Astrocyte of the hippocampus (primary cell): ENCODE measurements at places on chromosomes 5 and 9.

DNA sequence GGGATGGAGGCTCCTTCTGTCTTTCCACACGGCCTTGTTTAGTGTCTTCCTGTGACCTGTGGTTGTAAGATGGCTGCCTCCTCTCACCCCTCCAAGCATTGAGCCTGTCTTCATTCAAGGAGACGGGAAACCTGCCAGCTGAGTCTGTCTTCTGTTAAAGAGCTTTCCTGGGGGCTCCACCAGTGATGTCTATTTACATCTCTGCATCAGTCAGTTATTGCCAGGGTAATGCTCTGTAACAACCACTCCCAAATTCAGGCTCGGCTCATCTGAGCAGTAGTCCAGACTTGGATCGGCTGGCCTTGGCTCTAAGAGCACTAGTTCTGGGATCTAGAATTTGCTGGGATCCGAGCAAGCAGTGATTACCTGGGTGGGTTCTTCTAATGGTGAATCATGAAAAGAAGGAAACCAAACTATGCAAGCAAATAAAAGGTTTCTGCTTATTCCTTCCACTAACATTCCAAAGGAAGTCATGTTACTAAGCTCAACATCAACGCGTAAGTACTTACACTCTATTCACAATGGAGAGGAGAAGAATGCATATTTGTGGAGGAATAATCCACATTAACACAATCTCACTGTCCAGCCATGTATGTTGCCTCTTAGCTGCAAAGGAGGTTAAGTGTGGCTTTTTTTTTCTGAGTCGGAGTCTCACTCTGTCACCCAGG is 61.7 kb downstream of the GALNT12 start:
- DNase-seq: peak; percentile 61

DNA sequence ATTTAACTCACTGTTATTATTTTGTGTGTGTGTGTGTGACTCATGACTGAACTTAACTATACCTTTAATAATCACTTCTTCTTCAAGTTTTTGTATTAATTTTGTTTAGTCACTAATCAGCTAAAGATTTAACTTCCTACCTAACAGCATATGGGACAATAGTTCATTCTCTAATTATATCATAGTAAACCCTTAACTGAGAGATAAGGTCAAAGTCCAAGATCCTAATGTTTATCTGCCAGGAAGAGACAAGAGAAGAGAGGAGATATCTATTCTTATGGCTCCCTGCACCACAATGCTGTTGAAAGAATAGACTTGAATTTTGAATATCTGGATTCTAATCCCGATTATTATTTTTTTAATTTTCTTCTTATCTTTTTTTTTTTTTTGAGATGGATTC is 28.1 kb downstream of the FREM1 start:
- DNase-seq: no peak

- DNase-seq: no peak
These were observed 7.9 kb downstream of the FLT4 start for GRCh38 chr5:180641566-180641900.

- DNase-seq: no peak
These were observed 136.6 kb downstream of the ADAMTS12 start for GRCh38 chr5:33755231-33755630.

DNA sequence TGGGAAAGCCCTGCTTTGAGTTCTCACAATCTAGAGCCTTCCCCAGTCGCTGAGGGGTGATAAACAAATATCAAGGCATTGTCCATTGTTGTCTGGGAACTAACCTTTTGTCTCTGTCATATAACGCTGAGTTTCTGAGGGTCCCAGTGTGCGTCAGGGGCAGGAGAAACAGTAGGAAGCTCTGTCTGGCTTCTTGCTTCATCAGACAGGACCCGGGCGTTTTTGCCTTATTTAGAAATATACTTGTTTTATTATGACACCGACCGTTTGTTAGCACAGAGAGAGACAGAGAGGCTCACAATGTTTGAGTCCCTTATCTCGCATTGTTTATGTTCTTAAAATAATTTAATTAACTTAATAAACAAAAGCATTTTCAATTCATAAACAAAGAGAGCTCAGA is 204.9 kb upstream of the GAS1 start:
- DNase-seq: no peak

GRCh38 chr5:172624996-172625964 is 15.8 kb upstream of the NEURL1B start:
- no peak for DNase-seq

GRCh38 chr5:78651468-78651867 is 2.9 kb upstream of the LHFPL2 start:
- DNase-seq: no peak

DNA sequence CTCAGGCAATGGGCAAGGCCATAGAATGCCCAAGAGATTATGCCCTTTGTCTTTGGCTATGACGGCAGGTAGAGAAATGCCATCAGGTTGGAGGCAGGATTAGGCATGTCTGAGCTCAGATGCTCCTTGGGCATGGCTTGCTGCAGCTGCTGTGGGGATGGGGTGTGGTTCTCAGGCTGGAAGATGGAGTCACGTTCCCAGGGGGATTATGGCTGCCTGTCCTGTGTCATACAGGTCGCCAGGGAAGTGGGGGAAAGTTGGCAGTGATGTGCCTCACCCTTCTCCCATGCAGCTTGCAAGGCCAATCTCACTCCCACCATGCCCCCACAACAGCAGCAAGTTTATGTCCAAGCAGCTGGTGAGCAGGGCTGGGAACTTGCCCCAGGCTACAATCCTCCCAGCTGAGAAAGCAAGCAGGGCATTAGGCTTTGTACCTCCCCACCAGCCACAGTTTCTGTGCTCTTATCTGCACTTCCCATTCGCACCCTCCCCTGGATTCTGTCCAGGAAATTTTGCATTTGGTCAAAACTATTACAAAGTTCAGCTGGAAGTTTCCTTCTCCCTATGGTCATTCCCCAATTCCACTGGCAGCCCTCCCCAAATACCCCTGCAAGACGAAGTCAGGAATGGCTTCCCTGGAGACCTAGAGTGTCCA is 1788.0 kb upstream of the NUDT12 start:
- DNase-seq: no peak
